Fibroblast of skin of abdomen (primary cell): ENCODE measurements at places on chromosomes 4 and X.

GRCh38 chr4:24657768-24658617 lies 73.6 kb upstream of the DHX15 start:
- DNase-seq = peak; percentile 64

DNA sequence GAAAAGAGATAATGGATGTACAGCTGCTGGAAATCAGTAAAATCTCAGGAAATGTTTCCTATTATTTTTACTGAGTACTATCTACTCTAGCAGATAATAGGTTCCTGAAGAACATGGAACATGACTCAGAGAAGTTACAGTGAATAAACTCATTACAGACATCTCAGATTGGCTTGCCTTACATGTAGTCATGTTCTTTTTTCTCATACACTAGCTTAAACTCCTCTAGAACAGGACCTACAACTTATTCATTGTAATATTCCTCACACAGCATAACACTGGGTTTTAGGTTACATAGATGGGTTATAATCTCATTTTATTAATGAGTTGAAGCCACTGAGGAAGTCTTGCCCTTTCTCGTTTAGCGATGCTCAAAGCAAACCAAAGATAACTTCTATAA lies 86.9 kb upstream of the BMP2K start:
- no peak for DNase-seq

DNA sequence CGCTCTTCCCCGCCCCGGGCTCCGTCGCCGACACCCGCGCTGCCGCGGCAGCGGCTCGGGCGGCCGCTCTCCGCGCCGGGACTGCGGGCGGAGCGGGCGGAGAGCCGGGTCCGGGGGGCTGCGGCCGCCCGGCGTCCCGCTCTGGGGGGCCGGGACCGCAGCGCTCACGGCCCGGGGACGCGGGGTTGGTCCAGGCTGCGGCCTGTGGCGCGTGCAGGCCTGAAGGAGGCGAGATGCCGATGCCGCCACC lies 492 bp downstream of the GALNT7 start:
- no peak for DNase-seq

- no peak for DNase-seq
Observed at GRCh38 chrX:130746077-130746476, 156.9 kb downstream of the ENOX2 start.

- peak; percentile 81 for DNase-seq
Observed at GRCh38 chr4:175308236-175308635, 390.1 kb downstream of the ADAM29 start.

- DNase-seq = no peak
Observed at GRCh38 chr4:45064741-45065140, 338.4 kb upstream of the GNPDA2 start.

DNA sequence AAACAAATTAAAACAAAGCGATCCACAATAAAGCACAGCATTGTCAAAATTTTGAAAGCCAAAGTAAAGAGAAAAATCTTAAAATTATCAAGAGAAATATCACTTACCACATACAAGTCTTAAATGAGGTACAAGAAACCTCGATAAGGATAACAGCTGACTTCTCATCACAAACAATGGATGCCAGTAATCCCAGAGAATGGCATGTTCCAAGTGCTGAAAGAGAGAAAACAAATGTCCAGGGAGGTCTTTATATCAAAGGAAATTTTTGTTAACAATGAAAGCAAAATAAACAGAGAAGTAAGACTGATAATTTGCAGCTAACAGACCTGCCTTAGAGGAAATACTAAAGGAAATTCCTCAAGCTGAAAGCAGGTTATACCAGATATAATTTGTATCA lies 460.4 kb upstream of the HS3ST1 start:
- DNase-seq = no peak

DNA sequence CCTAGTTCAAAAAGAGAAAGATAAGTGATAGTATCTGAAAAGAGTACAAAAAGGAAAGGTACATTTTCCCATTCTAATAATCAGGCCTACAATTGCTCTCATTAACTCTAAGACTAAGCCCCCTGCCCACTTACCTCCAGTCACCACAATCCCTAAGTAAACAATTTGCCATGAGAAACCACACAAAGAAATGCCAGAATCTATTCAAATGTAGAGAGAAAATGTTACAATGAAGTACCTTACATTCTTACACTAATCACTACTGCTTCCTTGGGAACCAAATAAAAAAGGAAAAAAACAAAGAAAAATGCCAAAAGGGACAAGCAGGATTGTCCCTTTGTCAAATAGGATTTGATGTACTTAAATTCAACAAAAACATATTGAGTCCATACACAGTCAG lies 188.2 kb upstream of the NRK start:
- no peak for DNase-seq

DNA sequence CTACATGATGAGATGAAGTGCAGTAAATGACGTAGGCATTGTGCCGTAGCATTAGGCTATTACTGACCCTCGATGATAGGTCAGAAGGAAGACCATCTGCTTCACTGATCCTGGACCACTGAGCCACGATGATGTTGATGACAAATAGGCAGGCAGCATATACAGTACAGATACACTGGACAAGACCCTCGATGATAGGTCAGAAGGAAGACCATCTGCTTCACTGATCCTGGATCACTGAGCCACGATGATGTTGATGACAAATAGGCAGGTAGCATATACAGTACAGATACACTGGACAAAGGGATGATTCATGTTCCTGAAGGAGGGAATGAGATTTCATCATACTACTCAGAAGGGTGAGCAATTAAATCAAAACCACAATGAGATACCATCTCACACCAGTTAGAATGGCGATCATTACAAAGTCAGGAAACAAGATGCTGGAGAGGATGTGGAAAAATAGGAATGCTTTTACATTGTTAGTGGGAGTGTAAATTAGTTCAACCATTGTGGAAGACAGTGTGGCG lies 50.9 kb downstream of the BEND4 start:
- peak; percentile 35 for DNase-seq
